ENCODE measurements at places on chromosomes 13 and 19.

- no peak for DNase-seq
Observed at GRCh38 chr19:19043481-19043880, 10.1 kb downstream of the ARMC6 start.

DNA sequence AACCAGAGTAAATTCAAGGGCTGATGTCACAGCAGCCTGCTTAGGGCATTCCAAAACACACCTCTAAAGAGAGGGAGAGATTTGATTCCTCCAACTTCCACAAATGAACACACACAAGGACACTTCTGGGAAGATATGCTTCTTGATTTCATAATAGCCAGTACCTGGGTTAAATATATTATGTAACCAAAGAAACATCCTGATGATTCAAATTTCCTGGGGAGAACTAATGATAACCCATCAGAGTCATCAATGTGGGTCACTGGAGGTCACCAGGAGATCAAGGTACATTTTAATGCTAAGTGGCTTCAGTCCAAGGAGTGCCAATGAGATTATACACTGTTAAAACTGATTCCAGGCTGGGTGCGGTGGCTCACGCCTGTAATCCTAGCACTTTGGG, 54.0 kb upstream of the DOCK9 start:
- no peak for DNase-seq

GRCh38 chr19:29323021-29323430, 110.1 kb upstream of the UQCRFS1 start:
- no peak for DNase-seq

- no peak for DNase-seq
Observed at GRCh38 chr13:84831666-84832657, 949.7 kb upstream of the SLITRK1 start.

DNA sequence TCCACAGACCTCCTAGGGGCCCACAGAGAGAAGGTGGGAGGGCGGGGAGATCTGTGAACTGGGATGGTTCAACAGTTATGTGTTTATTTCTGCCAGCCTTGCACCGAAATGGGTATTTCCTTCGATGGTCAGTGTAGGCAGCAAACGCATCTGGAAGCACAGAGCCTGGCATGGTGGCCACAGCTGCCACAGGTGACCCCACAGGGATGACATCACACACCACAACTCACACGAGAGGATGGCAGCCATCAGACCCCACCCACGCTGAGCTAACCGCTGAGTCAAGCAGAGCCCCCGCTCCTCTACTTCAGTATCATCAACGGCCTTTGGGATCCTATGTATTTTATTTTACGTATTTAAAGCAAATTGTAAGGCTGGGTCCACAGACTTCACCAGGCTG, 37.4 kb downstream of the NAXD start:
- no peak for DNase-seq

DNA sequence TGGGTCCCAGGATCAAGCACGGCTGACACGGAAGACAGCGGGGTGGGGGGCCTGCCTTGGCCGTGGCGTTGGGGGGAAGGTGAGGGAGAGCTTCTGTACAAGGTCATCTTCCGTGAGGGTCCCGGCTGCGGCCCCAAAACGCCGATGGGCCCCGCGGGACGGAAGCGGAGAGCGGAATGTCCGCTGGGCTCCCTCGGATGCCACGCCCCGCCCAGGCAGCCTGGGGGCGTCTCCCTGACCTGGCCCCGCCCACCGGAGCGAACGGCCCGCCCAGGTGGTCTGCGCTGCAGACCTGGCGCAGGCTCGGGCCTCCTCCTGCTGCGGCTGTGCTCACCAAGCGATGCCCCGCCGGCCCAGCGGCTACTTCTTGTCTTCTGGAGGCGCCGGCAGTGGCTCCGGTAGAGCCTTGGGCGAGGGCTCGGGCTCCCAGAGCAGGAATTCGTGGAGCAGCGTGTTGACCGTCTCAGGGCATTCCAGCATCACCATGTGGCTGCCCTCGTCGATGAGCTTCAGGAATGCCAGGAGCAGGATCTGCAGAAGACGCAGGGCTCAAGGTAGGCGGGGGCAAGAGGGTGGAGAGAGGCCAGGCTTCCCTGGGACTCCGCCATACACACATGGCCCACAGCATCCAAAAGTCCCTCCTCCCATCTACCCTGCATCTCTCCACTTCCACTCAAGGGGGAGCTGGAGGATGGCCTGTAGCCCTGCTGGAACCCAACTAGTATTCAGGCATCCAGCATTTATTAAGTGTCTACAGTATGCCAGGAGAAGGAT, 10.7 kb downstream of the ABHD8 start:
- peak; percentile 59 for DNase-seq

GRCh38 chr13:32409561-32410421, 18.1 kb downstream of the N4BP2L1 start:
- DNase-seq: no peak

- DNase-seq: no peak
Observed at GRCh38 chr19:29021232-29021916, 191.6 kb downstream of the UQCRFS1 start.

DNA sequence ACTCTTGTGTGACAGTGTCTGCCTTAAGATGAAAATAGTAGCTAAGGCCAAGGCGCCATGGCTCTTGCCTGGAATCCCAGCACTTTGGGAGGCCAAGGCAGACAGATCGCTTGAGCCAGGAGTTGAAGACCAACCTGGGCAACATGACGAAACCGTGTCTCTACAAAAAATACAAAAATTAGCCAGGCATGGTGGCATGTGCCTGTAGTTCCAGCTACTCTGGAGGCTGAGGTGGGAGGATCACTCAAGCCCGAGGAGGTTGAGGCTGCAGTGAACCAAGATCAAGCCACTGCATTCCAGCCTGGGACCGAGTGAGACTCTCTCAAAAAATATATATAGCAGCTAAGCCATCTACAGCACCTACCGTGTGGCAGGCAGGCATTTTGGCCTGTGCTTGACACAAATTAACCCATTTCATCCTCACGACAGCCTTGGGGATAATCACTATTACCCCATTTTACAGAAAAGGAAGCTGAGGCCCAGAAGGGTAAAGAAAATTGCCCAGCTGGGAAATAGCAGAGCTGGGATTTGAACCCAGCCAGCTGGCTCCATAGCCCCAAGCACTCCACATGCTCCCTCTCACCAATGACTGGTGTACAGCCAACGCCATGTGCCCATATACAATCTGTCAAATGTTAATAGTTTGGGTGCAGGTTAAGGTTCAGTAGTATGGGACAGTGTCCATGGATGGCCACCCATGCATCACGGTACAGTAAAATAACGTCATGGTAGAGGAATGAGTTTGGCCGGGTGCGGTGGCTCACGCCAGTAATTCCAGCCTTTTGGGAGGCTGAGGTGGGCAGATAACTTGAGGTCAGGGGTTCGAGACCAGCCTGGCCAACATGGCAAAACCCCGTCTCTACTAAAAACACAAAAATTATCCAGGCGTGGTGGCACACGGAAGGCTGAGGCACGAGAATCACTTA, 3.1 kb downstream of the SLC1A5 start:
- DNase-seq: no peak

GRCh38 chr13:72953391-72953965, 105.3 kb upstream of the KLF5 start:
- no peak for DNase-seq

- no peak for DNase-seq
Observed at GRCh38 chr19:50314724-50315708, 14.2 kb downstream of the KCNC3 start.

DNA sequence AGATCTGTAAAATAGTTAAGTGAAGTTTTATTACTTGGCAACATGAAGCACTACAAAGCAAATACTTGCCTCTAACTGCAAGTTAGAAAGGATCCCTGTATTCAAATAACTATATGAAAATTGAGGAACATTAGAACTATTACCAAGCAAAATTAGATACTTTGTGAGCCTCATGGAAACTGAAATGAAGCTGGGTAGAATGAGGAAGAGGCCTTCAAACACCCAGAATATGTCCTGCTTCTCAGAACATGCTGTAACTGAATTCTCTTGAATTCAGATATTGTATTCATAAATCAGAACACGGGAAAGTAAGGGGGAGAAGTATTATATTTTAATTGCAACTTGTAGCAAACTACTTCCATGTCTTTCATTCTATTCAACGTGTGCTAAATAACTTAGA, 947.9 kb downstream of the PCDH17 start:
- no peak for DNase-seq
